ENCODE measurements at places on chromosomes 16 and 17.

DNA sequence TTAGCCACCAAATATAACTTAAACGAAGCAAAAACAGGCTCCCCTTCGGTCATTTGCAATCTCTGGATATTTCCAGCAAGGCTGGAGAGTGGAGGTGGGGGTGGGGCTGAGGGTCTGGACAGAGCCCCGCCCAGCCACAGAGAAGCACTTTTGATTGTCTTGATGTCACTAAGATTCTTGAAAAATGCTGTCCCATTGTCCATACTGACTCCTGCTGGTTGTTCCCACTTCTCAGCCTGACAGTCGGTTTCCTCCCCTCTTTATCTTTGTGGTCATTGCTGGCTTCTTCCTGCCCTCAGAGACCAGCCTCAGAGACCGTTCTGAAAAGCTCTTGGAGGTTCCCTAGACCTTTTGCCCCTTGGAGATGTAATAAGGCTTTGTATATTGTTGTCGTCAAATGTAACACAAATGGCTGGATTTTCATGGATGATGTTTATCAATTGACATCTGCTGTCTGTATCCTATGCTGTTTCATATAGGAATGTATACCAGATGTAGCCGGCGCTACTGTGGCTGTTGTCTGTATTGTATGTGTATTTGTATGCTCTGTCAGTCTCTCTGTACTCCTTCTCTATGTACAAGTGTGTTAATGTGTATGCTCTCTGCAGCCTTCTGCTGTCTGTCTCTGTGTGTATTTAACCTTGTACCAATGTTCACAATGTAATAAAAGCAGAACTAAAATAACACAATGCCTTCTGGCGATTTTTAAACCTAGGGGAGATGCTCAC lies 94.8 kb upstream of the DNAH9 start:
- DNase-seq = no peak

DNA sequence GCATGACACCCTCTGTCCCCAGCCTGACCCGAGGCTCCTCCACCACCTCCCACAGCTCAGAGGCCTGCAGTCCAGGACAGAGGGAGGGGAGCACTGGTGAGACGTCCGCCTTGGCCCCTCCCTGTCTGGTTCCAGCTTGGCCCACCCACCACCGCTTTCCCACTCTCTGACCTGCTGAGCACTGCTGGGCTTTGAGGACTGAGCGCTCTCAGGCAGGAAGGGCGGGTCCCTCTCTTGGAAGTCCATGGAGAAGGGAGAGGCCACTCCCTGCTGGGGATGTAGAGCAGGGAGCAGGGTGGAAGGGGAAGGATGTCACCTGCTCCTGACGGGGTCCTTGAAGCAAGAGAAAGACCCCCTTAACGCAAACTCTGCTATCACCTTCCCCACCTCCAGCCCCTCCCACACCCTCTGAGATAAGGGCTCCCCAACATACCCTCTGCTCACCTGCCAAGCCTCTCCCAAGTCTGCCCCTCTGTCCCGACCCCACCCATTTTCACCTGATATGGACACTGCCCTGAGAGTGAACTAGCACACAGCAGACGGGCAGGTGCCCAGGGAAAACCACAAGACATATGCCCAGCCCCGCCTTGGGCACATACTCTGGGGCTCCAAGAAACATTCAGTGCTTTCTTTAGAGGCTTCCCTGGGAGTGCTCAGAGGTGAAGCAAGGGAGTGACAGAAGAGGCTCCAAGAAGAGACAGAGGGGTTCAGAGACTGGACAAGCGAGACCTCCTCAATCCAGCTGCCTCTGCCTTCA lies 1.4 kb downstream of the OSBPL7 start:
- no peak for DNase-seq

DNA sequence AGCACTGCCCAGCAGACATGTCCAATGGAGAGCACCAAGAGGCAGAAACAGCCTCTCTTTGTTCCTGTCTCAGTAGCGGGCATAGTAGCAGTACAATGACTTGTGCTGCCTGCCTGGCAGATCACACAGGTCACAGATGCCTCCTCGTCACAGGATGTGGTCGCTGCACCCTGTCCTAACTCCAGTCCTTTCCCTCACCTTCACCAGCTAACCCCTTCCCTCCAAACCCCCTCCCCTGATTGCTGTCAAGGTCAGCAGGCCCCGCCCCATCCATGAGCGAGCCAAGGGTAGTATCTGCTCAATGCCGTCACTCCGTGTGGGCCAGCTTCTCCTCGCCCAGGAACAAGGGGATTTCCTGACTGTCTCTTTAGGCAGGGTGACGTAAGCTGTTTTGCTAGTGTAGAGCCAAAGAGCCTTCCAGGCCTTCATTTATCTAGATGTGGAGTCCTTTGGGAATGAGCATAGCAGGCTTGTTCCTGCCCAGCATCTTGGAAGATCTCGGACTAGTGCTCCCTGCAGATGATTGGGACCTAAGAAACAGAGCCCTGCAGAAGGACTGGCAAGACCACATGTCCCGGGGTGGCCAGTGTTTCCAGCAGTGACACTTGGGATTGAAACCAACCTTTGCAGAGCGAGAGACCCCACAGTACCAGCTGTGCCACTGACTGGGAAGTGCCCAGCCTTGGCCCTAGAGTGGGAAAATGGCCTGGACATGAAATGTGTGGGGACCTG lies 75.9 kb upstream of the TNRC6C start:
- peak; percentile 84 for DNase-seq

- DNase-seq = no peak
Observed at GRCh38 chr17:57861000-57861789, 11.4 kb upstream of the MRPS23 start.

GRCh38 chr16:30351586-30352419 lies 3.3 kb downstream of the CD2BP2 start:
- no peak for DNase-seq

GRCh38 chr17:36928471-36929345 lies 8.6 kb upstream of the LHX1 start:
- no peak for DNase-seq

GRCh38 chr17:37274461-37274860 lies 101.3 kb upstream of the C17orf78 start:
- no peak for DNase-seq

- DNase-seq = no peak
Observed at GRCh38 chr16:68097895-68098294, 12.7 kb downstream of the NFATC3 start.

GRCh38 chr17:61486135-61487120 lies 34.2 kb downstream of the TBX4 start:
- no peak for DNase-seq

- no peak for DNase-seq
Observed at GRCh38 chr16:72210555-72210954, 38.6 kb upstream of the PMFBP1 start.

GRCh38 chr17:74883241-74883745 lies 10.1 kb downstream of the FADS6 start:
- DNase-seq = no peak
